NCI-H526 treated with DMSO at 0.1 percent for 48 hours (cell line): ENCODE measurements at places on chromosomes 13 and 19.

DNA sequence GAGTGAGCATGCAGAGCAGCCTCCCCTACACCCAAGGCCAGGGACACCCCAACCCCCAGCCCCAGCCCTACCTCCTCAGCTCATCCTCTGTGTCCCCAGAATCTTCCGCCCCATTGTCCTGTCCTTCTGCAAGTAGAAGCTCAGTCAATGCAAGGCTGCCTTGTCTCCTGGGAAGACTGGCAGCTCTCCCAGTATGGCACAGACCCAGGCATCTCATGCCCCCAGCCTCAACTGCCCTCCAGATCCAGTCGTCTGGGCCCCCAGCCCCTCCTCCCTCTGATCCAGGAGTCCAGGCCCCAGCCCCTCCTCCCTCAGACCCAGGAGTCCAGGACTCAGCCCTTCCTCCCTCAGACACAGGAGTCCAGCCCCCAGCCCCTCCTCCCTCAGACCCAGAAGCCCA is 13.0 kb downstream of the ZNF575 start:
- DNase-seq = no peak

GRCh38 chr13:31675440-31675953 is 63.8 kb upstream of the RXFP2 start:
- no peak for DNase-seq

DNA sequence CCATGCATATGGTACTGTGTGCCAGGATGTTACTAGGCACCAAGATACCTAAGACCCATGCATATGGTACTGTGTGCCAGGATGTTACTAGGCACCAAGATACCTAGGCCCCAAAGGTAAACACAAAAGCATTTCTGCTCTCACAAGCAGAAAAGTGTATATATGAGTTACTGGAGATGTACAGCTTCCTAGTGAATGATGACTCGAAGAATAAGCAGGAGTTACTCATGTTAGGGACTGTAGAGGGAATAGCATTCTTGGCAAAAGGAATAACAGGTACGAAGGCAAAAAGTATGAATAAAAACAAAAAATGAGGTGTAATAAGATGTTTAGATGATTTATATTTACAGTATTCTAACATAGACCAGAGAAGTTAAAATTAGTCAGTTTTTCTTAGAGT is 383.7 kb downstream of the DIAPH3 start:
- no peak for DNase-seq

- DNase-seq = no peak
These were observed 15.0 kb downstream of the TDRD3 start for GRCh38 chr13:60411983-60412382.

GRCh38 chr13:24328145-24328544 is 18.8 kb downstream of the C1QTNF9 start:
- no peak for DNase-seq

DNA sequence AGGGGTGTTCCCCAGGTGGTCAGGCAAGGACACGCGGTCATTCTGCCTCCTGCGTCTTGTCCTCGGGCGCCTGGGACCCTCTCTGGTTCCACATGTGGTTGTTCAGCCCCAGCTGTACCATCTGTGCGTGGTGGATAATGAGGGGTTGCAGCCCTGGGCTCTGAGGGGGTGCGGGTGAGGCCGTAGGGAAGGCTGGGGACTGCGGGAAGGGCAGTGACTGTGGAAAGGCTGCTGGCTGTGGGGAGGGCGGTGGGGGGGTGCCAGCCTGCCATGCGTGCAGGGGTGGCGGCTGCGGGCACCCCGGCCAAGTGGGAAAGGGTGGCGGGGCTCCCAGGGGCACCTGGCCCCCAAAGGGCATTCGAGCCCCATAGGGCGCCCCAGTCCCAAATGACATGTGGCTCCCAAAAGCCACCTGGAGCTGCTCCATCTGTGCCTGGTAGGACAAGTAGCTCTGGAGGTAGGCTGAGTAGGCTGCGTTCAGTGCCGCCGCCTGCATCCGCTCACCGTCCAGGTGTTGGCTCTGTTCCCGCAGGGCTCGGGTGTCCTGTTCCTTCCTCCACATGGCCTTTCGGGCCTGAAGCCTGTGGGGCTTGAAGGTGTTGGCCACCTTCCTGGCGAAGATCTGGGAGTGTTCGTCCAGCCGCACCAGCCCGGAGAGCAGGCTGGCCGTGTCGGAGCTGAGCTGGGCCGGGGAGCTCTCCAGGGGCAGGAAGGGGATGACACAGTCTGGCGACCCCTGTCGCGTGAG is 15.1 kb downstream of the TICAM1 start:
- DNase-seq = no peak

DNA sequence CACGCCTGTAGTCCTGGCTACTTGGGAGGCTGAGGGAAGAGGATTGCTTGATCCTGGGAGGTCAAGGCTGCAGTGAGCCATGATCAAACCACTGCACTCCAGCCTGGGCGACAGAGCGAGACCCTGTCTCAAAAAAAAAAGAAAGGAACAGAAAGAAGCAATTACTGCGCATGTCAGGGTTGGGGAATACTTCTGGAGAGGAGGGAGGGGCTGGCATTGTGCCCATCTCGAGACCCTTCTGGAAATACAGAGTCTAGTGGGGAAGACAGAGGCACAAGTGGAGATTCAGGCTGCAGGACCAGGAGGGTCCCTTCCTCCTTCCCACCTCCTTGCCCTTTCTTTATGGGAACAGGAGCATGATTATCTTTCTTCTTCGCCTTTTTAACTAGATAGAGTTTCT is 30.8 kb downstream of the PRR22 start:
- no peak for DNase-seq

GRCh38 chr13:92991692-92992091 is 234.9 kb upstream of the GPC6 start:
- DNase-seq = no peak

- no peak for DNase-seq
These were observed 42.1 kb downstream of the FOXO1 start for GRCh38 chr13:40624383-40624782.

GRCh38 chr13:111005808-111006505 is 91.1 kb upstream of the ANKRD10 start:
- DNase-seq = no peak

GRCh38 chr13:58598241-58598640 is 966.7 kb downstream of the PCDH17 start:
- no peak for DNase-seq

GRCh38 chr19:7506385-7507328 is 9.2 kb upstream of the ZNF358 start:
- peak; percentile 68 for DNase-seq

DNA sequence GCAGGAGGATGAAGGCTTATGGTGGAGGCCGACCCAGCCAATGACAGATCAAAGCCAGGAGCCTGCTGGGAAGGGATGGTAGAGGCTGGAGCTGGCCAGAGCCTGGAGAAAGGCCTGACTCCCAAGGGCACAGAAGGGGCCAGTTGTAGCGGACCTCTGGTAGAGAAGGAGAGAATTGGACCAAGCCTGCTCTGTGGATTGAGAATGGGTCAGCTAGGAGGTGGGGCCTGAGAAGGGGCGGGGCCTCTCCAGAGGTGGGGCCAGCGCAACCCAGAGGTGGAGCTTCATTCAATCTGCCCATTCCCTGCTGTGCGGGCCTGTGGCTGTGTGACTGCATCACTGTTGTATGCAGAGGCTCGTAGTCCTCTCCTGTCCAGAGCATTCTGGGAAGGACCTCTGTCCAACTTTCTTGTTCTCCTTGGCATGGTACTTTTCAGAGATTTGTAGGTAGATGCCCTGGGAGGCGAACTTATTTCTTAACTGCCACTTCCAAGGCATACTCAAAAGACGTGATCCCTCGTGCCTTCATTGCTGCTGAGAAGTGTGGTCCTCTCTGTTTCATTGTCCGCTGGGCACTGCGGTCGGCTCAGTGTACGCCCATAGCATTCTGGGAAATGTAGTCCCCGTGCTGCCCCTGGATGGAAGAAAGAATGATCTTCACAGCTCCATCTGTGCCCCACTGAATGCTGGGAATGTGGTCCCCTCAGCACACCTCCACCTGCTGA is 6.7 kb downstream of the GRIN2D start:
- peak; percentile 71 for DNase-seq

DNA sequence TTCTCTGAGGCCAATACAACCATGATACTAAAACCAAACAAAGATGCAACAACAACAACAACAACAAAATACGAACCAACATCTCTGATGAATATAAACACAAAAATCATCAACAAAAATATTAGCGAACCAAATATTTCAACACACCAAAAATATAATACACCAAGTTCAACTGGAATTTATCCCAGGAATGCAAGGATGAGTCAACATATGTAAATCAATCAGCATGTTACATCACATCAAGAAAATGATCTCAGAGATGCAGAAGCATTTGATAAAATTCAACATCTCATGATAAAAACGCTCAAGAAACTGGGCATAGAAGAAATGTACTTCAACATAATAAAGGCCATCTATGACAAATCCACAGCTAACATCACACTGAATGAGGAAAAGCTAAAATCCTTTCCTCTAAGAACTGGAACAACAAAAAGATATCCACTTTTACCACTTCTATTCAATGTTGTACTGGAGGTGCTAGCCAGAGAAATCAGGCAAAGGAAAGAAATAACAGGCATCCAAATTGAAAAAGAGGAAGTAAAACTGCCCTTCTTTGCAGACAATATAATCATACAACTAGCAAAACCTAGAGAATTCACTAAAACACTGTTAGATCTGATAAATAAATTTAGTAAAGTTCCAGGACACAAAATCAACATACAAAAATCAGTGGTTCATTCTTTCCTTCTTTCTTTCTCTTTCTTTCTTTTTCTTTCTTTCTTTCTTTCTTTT is 2448.7 kb upstream of the PCDH20 start:
- no peak for DNase-seq

DNA sequence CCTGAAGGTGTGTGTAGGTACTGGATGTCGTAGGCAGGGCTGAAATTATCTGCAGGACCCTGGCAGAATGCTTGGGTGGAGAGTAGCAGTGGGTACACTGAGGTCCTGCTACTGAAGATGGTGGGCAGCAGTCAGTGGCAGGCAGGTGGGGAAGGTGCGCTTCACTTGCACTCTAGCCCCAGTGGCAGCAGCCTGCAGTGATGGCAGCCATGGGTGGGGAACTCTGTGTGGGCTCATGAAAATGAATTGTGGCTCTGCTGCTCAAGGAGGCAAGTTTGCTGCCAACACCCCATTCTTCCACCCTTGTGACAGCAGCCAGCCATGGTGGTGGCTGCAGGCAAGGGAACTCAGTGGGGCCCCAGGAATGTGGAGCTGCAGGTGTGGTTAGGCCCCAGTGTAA is 1242.7 kb upstream of the MIR17HG start:
- no peak for DNase-seq

DNA sequence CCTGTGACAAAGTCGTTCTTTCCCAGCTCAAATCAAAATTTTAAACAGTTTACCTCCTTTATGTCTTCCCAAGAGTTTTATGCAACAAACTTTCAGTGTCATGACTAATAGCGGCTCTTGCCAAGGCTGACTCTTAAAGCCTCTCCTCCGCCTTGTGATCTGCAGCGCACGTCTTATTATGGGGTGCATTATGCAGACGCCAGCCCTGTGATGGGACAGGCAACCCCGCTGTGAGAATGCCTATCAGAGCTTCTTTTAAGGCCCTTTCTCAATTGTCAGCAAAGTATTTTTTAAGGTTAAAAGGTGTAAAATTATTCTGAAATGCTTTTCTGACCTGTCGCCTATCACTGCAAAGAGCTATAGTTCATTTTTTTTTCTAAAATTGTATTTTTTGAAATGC is 152.8 kb downstream of the SOX1 start:
- DNase-seq = no peak

DNA sequence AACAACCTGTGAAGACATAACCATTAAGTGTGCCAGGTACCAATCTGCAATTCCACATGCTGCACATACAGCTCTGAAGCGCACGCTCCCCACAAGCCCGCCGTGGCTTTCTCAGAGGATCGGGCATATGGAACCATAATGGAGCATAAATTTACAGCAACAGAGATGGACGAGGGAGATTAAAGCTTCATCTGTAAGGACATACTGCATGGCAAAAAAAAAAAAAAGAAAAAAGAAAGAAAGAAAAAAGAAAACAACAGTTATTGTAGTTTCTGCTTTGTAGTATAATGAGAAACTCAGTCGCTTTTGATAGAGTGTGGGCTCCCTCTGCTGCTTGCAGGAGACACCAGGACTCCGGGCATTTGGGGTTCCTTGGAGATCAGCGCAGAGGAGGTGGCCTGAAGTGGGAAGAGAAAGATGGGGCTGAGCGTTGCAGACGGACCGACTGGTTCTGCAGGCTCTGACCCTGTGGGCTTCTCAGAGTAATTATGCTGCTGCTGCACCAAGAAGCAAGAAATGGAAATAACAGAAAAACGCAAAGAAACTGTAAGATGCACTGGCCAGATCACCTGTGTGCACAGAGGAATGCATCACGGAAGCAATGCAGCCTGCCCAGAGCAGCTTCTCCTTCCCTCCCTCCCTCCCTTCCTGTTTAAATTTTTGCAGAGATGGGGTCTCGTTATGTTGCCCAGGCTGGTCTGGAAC is 10.8 kb upstream of the PDCD5 start:
- peak; percentile 71 for DNase-seq

DNA sequence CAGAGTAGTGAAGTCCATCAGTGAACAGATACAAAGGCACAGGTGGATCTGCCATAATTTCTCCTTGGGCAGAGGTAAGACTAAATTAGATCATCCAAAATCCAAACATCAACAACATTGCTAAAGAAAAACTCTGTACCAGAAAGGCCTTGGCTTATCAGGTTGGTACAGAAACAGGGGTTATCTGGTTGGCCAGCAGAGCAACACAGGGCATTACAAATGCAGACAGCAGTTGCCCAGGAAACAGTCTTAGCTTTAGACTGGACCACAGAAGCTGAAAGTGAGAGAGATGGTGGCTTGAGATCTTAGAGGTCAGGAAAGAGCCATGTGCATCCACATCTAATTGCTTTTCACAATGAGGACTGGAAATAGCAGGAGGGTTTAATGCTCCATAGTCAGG is 26.6 kb upstream of the DGKH start:
- no peak for DNase-seq

GRCh38 chr19:11927227-11927626 is 2.3 kb downstream of the ZNF700 start:
- DNase-seq = no peak

- no peak for DNase-seq
These were observed 26.9 kb upstream of the PIK3R2 start for GRCh38 chr19:18126097-18126496.

- DNase-seq = no peak
These were observed 339.2 kb downstream of the MYO16 start for GRCh38 chr13:108968566-108968965.

GRCh38 chr13:30692113-30692512 is 43.2 kb upstream of the ALOX5AP start:
- no peak for DNase-seq

- DNase-seq = no peak
These were observed 7.4 kb downstream of the SLC35E1 start for GRCh38 chr19:16564842-16565241.

GRCh38 chr13:85662186-85662585 is 137.0 kb downstream of the SLITRK6 start:
- DNase-seq = no peak

- no peak for DNase-seq
These were observed 57.4 kb downstream of the KCNRG start for GRCh38 chr13:50072676-50073075.
